ENCODE measurements at places on chromosomes 1 and 21.

DNA sequence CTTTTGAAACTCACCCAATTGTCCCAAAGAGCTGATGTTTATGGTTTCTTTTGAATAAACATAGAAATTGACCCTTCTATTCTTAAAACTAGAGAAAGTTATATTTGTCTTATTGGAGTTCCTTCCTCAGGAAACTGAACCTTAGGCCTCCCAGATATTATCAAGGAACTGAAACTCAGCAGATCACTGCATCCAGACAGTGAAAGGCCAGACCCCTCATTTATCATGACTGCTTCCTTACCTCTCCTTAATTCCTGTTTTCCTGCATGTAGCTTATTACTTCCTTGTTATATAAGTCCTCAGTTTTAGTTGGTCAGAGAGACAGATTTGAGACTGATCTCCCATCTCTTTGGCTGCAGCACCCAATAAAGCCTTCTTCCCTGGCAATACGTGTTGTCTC, 27.5 kb downstream of the SLC22A15 start:
- no peaks in the 10 kb centered on the region for H3K36me3 ChIP-seq
- no peak overlapping the region for H3K4me3 ChIP-seq
- no peaks in the 10 kb centered on the region for H3K27me3 ChIP-seq
- DNase-seq = no peak
- H3K4me1 ChIP-seq = peaks cover 5% of the 10 kb centered on the region

- peaks cover 15% of the 10 kb centered on the region for H3K4me1 ChIP-seq
- peaks cover 3% of the 10 kb centered on the region for H3K36me3 ChIP-seq
- no peak overlapping the region for H3K4me3 ChIP-seq
- peaks cover 19% of the 10 kb centered on the region for H3K27me3 ChIP-seq
Observed at GRCh38 chr1:202210385-202210784, 16.8 kb downstream of the LGR6 start.

DNA sequence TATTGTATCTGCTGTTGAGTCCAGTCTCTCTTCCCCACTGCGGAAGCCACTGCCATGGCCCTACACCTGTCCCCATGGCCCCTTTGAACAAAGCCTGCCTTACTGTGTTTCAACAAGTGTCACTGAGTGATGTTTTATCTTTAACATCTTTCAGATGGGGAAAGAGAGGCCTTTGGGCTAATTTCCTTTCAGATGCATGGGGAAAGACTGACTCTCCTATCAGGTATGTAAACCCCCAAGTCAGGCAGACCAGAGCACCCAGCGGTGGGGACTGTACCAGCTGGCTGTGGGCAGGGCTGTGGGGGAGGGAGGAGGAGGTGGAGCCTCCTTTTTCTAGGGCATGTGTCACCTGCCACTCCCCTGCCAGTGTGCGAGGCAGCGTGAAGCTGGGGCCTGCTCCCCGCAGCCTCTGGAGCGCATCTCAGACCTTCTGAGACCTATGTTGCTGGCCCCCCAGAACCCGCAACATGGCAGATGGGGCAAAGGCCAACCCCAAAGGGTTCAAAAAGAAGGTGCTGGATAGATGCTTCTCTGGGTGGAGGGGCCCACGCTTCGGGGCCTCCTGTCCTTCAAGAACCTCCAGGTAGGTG, at the start of gene PLA2G2F:
TSS of gene PLA2G2F (plus strand) at position 363 of the 590 bp plus-strand sequence. CDS start at position 468, 105 bp downstream.
- peaks cover 10% of the 10 kb centered on the region for H3K27me3 ChIP-seq
- no peak within 1 kb of the TSS for H3K4me3 ChIP-seq
- DNase-seq = no peak

DNA sequence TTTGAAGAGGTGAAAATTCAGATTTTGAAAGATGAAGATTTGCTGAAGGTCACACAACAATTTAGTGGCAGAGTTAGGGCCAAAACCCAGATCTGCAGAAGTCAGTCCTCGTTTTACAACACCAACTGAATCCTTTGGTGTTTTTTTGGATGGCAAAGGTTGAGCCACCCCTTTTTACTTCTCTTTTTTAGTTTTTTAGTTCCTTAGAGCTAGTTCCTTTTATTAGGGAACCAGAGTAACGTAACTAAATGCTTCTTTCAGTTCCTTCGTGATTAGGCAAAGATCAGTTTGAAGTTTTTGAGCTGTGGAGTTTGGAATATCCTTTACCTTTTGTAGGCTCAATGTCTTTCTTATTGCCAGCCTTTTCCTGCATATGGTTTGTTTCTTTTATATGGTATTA, 67.9 kb upstream of the ARID1A start:
- H3K27me3 ChIP-seq = no peaks in the 10 kb centered on the region
- no peak overlapping the region for H3K27ac ChIP-seq
- no peak for DNase-seq
- no peaks in the 10 kb centered on the region for H3K36me3 ChIP-seq
- H3K4me3 ChIP-seq = no peak overlapping the region

DNA sequence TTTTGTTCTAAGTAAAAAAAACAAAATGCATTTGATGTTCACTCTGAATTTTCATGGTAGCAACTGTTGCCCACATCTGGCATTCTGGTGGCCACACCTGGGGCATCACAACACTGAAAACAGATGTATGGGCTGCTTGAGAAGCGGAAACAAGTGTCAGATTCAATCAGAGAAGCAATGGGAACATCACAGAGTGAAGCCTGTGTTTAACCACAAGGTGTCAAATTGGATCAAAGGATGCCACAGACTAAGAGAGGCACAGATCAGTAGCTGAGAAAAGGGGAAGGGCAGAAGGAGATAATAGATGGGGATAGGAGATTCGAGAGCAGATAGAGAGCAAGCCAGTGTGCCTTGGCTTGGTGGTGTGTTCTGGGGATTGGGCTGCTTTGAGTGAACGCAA, 49.8 kb upstream of the MTF2 start:
- peaks cover 14% of the 10 kb centered on the region for H3K27me3 ChIP-seq
- H3K4me1 ChIP-seq = peaks cover 7% of the 10 kb centered on the region
- no peak for DNase-seq

DNA sequence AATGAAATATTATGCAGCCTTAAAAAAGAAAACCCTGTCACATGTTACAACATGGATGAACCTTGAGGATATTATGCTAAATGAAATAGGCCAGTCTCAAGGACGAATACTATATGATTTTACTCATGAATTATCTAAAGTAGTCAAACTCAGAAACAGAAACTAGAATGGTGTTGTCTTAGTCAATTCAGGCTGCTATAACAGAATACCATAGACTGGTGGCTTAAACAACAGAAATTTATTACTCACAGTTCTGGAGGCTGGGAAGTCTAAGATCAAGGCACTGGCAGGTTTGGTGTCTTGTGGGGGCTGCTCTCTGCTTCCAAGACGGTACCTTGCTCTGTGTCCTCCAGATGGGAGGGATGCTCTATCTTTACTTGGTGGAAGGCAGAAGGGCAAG, 113.8 kb upstream of the DNAH14 start:
- H3K4me1 ChIP-seq = no peaks in the 10 kb centered on the region
- H3K27ac ChIP-seq = no peak overlapping the region
- peaks cover 55% of the 10 kb centered on the region for H3K27me3 ChIP-seq
- no peak for DNase-seq

- no peak overlapping the region for H3K27ac ChIP-seq
- H3K36me3 ChIP-seq = peaks cover 7% of the 10 kb centered on the region
- H3K27me3 ChIP-seq = no peaks in the 10 kb centered on the region
- no peak overlapping the region for H3K4me3 ChIP-seq
- no peaks in the 10 kb centered on the region for H3K4me1 ChIP-seq
- DNase-seq = no peak
Observed at GRCh38 chr1:70140894-70141293, 64.5 kb downstream of the LRRC40 start.

- no peak for DNase-seq
- H3K27me3 ChIP-seq = no peaks in the 10 kb centered on the region
- no peak overlapping the region for H3K27ac ChIP-seq
- peaks cover 10% of the 10 kb centered on the region for H3K4me1 ChIP-seq
- peaks cover 71% of the 10 kb centered on the region for H3K36me3 ChIP-seq
Observed at GRCh38 chr1:100077531-100077930, 55.2 kb downstream of the SASS6 start.

DNA sequence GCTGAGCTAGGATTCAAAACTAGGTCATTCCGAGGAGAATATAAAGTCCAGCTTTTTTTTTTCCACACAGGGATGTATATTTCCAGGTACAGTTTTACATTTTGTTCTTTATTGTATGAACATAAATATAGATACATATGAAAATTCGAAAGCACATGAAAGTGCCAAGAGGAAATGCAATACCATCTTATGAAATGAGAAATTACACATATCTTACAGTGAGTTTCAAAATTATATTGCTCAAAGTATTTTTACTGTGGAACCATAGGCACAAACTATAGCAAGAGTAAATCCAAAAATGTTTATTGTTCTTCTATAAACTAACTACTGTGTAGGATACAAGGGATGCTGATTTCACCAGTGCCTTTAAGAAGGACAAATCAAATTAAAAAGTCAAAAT, 39.0 kb downstream of the PTPRC start:
- H3K27ac ChIP-seq = peak overlapping the region; percentile 100
- peaks cover 57% of the 10 kb centered on the region for H3K4me1 ChIP-seq
- no peaks in the 10 kb centered on the region for H3K27me3 ChIP-seq
- H3K36me3 ChIP-seq = peaks cover 91% of the 10 kb centered on the region

DNA sequence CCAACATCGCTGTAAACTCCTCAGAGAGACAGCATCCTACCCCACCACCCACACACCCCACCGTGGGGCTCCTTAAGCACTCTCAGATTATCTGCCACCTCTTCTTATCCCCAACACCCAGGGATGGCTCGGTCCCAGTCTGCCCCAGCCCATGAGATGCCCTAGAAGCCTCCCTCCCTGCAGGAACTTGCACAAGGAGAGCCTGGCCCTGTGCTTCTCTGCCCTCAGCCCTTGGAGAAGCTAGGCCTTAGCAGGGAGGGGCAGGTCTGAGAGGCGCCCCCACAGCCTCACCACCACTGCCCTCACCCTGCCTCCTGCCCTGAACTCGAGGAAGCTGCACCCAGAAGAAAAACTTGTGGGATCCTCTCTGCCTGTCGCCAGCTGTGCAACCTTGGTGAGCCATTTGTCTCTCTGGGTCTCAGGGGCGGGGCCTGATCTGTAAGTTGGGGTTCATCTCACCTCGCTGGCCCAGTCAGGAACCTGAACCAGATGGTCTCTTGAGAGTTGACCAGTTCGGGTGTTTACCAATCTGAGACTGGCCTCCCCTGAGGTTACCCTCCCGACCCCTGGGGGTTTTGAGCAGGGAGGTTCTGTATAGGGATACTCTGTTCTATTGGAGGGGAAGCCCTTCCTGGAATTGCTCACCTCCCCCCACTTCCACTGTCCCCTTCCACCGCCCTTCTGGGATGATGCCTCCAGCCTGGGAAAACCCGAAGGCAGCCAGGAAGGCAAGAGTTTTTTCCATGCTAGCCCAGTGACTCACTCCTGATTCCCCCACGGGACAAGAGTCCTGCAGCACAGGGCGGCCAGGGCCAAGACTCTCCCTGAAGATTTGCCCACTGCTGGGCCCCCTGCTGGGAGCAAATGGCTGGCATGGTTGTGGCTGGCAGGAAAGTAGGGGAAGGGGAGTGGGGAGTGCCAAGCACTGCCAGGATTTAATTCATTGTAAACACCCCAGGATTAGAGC, at the start of gene S100A3:
TSS of gene S100A3 (minus strand) at position 537 of the 967 bp plus-strand sequence. CDS start 773 bp downstream, outside the sequence.
- peaks cover 27% of the 10 kb centered on the region for H3K4me1 ChIP-seq
- peaks cover 19% of the 10 kb centered on the region for H3K36me3 ChIP-seq
- H3K4me3 ChIP-seq = no peak within 1 kb of the TSS
- DNase-seq = no peak

DNA sequence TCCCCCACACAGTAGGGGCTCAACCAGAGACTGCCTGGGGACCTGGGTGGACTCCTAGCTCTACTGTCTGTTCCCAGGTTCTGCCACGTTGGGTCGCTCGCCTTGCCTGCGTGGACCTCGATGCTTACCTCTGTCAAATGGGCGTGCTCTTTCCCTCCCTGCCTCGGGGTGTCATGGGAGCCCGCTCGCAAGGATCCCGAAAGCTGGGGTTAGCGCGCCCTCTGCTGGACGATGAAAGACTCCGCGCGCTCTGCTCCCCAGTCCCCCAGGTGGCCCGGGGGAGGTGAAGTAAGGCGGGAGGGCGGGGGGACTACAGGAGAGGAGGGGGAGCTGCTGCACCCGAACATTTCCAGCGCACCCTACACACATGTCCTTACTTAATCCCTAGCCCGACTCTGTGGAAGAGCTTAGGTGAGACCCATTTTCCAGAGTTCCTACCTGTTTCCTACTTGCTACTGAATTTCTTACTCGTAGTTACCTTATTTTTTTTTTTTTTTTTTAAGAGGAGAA, 2.3 kb upstream of the BSND start:
- peak overlapping the region; percentile 32 for H3K27ac ChIP-seq
- peak overlapping the region; percentile 61 for H3K4me3 ChIP-seq
- H3K27me3 ChIP-seq = peaks cover 35% of the 10 kb centered on the region
- peaks cover 5% of the 10 kb centered on the region for H3K36me3 ChIP-seq
- peaks cover 24% of the 10 kb centered on the region for H3K4me1 ChIP-seq

GRCh38 chr1:156479093-156480015, 21.2 kb downstream of the MEF2D start:
- no peak for DNase-seq
- no peak overlapping the region for H3K4me3 ChIP-seq
- peak overlapping the region; percentile 72 for H3K27ac ChIP-seq

GRCh38 chr1:217574265-217574949, 56.5 kb downstream of the GPATCH2 start:
- no peak overlapping the region for H3K4me3 ChIP-seq
- H3K27ac ChIP-seq = no peak overlapping the region
- no peak for DNase-seq
- no peaks in the 10 kb centered on the region for H3K36me3 ChIP-seq
- H3K4me1 ChIP-seq = no peaks in the 10 kb centered on the region

GRCh38 chr1:11298390-11299224, 25.6 kb downstream of the UBIAD1 start:
- peaks cover 4% of the 10 kb centered on the region for H3K4me1 ChIP-seq
- H3K27ac ChIP-seq = peak overlapping the region; percentile 44
- DNase-seq = no peak
- no peaks in the 10 kb centered on the region for H3K27me3 ChIP-seq
- H3K36me3 ChIP-seq = no peaks in the 10 kb centered on the region

DNA sequence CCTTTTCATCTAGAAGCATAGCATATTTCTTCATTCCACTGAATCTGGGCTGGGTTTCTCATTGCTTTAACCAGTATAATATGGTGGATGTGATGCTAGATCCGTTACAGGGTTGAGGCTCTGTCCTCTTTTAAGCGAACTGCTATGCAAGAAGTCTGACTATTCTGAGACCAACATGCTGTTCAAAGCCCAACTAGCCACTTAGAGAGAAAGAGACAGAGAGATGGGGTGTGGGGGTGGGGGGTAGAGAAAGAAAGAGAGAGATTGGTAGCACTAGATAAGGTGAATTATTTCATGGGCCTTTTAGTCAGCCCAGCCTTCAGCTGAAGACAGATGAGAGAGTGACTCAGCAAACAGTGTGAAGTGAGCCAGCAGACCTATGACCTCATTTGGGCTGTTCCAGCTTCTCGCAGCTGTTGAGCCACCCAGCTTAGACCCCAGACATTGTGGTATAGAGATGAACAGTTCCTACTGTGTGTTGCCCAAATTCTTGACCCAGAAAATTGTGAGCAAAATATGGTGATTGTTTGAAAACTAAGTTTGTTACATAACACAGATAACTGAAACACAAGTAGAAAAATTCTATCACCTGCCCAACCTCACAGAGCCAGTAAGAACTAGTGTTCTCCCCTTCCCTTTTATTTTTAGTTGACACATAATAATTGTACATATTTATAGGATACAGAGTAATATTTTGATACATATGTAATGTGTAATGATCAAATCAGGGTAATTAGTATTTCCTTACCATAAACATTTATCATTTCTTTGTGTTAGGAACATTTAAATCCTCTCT, 40.7 kb upstream of the PRKACB start:
- H3K27me3 ChIP-seq = no peaks in the 10 kb centered on the region
- no peak overlapping the region for H3K27ac ChIP-seq
- H3K4me3 ChIP-seq = no peak overlapping the region

All from effector memory CD8-positive, alpha-beta T cell (primary cell).